A549 treated with DMSO at 1 μM for 4 hours (cell line): ENCODE measurements at places on chromosomes 12 and 14. TPM values are rescaled to one million over a fixed set of nuclear protein-coding genes. Genes with fewer than 3 reads are reported as not detected.

The CCDC177 gene
- 0.02 TPM in 1 of 5 replicates, not detected in the others for total RNA-seq

The TAOK3 gene
- 8.1 to 14.3 TPM (median 10.3 TPM) in 5 replicates for total RNA-seq

The LRRC10 gene
- total RNA-seq = not detected in 5 replicates

The INSM2 gene
- 0.02 to 0.06 TPM (median 0.05 TPM) in 3 of 5 replicates, not detected in the others for total RNA-seq
